ENCODE measurements at places on chromosomes 13 and 19.

GRCh38 chr13:103395139-103395538, 328.9 kb upstream of the SLC10A2 start:
- DNase-seq, result no peak

DNA sequence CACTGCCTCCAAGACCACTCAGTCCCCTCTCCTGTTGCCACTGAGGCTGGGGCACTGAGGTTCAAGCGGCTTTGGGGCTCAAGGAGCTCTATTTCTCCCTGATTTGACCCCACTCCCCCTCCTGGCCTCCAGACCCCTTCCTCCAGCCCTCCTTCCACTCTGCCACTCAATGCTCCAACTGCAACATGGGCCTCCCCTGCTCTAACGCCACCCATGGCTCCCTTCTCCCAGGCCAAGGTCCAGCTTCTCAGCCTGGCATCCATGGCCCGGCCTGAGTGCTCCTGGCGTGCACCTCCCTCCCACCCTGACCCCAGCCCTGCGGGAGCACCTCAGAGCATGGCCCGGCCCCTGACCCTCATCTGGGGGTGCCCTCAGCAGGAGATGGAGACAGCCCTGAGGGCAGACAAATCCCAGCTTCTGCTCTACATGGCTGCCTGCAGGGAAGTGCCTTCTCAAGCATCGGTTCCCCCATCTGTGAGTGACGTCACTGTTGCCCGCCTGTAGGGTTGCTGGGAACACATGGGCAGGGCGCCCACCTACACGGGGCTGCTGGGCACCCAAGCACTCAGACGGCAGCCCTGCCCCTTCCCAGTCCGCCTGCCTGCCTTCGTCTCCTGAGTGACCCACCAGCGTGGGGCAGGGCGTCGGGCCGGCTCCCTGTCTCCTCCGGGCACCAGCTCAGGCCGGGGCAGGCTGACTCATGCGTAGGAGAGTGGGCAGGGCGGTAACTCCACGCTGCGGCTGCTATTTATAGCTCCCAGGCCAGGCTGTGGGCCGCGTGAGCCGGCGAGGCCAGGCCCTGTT, 1.6 kb upstream of the DIRAS1 start:
- no peak for DNase-seq

DNA sequence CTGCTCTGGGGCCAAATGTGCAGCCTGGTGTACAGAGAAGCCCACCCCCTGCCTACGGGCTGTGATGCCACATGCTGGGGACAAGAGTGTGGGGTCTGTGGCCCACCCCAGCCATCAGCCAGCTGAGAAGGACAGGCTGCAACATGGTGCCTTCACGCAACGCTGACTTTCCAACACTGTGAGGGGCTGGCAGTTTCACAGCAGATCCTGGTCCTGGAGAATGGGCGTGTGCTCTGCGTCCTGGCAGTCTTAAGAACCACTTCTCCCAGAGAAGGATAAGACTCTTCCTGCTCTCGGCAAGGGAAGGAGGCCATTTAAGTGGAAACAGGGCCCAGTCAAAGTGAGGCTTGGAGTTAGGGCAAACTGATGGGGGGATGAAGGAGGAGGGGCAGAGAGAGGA, 4.6 kb downstream of the LRRC4B start:
- no peak for DNase-seq

- DNase-seq, result no peak
These were observed 21.1 kb upstream of the PLEKHF1 start for GRCh38 chr19:29644210-29644609.

DNA sequence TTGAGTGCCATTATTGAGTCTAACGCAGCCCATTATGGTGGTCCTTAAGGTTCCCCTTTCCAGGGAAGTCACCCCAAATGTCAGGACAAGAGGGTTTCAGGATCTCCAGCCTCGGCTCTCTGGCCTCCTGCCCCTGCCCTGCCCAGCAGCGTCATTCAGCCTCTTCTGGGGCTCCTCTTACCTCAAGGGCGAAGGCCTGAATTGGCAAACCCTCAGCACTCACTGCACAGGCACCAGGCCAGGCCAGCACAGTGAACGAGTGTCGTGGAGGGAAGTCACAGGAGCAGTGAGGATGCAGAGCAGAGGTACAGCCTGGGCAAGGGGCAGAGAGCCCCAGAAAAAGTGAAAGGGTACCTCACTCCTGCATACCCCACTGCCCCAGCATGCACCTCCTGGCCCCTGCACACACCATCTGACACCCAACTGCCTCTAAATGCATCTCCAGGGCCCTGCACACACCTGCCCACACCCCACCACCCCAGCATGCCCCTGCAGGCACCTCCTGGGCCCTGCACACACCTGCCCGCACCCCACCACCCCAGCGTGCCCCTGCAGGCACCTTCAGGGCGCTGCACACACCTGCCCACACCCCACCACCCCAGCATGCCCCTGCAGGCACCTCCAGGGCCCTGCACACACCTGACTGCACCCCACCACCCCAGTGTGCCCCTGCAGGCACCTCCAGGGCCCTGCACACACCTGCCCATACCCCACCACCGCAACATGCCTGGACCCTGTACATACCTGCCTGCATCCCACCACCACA, 19.8 kb downstream of the SLC25A42 start:
- DNase-seq, result no peak

DNA sequence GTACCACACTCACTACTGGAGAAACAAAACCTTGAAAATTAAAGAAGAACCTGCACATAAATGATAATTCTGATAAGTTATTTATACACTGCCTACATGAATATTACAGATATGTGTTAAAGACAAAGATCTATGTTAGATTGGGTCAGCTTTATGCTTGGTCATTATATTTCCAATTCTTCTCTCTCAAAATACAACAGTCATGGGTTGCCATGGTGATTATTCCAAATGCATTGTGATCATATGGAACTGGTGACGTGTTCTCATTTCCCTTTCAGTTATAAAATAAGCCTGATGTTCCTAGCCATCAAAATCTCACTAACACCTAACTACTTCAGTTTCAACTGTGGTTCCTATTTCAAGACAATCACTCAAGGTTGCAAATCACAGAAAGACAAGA, 1416.4 kb downstream of the UQCRFS1 start:
- no peak for DNase-seq

GRCh38 chr13:35988648-35989081, 142.5 kb downstream of the DCLK1 start:
- no peak for DNase-seq

DNA sequence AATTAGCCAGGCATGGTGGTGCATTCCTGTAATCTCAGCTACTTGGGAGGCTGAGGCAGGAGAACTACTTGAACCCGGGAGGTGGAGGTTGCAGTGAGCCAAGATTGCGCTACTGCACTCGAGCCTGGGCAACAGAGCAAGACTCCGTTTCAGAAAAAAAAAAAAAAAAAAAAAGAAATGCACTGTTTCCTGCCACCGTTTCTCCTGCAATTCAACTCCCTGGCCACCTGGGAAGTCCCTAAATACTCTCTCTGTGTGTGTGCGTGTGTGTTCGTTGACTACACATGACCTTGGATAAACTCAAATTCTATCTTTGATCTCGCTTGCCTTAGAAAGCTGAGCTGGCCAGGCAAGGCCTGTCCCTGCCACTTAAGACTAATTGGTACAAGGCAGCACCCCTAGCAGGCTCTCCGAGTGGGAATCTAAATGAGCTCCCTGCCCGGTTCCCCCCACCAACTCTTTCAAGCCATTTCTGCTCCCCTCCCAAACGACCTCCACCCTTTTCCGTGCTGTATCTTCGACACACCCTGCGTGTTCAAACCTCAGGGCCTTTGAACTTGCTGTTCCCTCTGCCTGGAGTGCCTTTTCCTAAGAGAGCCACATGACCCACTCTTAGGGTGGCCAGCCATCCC, 5.2 kb upstream of the BCAT2 start:
- no peak for DNase-seq

GRCh38 chr13:20161275-20161950, 561 bp upstream of the GJA3 start:
- DNase-seq, result no peak

GRCh38 chr19:53580871-53581835, 43.2 kb downstream of the ZNF331 start:
- DNase-seq, result no peak

- no peak for DNase-seq
These were observed 2.5 kb downstream of the FOXA3 start for GRCh38 chr19:45866400-45867176.

- no peak for DNase-seq
These were observed 20.3 kb downstream of the ACTN4 start for GRCh38 chr19:38667661-38668171.

GRCh38 chr13:90485436-90485835, 862.1 kb upstream of the MIR17HG start:
- no peak for DNase-seq

GRCh38 chr13:77916488-77916887, 2.1 kb downstream of the EDNRB start:
- no peak for DNase-seq

GRCh38 chr19:40381321-40381720, 8.7 kb downstream of the HIPK4 start:
- DNase-seq, result no peak

DNA sequence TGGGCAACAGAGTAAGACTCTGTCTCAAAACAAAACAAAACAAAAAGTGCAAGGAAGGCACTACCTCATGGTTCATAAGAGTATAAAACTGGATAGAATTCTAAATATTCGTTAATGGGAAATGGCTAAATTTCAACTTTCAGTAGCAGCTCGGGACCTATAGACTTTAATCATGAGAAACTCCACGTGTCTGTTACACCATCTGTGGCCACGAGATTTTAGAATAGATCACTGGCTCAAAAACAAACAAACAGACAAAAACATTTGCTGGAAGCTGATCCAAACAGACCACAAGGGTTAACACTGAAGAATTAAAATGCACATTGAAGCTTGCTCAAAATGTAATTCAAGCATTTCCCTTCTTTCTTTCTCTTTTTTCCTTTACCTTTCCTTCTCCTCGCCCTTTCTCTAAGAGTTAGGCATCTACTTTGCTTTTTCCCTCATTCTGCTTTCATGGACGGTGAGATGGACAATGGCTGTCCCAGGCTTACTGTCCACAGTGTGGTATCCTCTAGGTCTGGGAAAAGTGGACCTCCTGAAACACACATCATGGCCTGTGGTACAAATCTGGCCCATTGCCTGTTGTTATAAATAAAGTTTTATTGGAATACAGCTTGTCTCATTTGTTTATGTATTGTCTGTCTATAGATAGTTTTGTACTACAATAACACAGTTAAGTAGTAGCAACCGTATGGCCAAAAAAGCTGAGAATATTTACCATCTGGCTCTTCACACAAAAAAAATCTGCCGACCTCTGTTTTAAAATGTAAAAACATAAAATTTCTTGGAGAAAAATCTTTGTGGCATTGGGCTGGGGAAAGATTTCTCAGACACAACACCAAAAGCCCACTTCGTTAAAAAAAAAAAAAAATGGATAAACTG, 10.3 kb downstream of the ELAVL1 start:
- no peak for DNase-seq

DNA sequence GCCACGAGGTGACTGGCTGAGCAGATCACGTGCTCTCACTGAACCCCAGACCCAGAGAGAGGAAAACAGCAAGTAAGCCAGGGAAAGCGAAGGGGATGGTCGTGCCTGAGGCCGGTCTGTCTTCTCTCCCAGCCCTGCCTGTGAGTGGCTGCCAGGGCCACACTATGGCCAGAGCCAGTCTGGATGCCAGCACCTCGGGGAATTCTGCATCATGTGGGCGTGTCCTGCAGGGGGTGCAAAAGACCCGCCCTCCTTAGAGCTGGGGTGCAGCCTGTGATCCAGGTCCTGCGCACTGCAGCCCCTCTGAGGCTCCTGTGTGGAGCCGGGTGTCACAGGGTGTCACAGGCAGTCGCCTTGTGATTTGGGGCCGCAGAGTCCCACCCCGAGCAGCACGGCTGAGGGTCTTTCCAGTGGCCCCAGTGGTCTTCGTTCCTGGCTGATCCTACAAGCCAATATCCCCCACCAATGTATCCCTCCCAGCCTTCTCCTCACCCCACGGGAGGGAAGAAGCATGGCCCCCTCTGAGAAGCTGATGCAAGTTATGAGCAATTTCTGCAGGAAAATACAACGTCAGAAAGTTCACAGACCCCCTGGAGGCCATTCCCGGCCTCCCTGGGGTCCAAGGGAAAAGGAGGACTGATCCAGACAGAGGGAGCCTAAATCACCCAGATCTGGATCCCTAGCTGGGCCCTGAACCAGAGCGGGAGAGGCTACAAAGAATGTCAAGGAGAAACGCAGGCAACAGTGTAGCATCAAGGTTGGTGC, 7.7 kb downstream of the PPP1R12C start:
- DNase-seq, result no peak

DNA sequence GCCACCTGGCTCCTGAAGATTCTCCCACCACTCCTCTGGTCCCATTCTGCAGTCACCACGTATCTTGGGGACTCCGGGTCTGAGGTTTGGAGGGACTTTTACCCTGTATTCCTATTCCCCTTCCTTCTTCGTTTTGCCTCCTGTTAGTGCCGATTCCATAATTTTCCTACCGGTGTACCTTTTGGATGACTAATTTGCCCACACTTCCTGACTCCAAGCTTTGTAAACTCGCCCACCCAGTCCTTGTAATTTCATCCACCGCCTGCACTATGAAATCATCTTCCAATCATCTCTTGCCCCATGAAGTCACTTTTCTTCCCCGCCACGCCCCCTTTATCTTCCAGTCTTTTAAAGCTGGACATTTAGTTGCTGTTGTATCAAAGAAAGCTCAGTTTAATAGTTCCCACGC, 572 bp downstream of the UCHL3 start:
- no peak for DNase-seq

DNA sequence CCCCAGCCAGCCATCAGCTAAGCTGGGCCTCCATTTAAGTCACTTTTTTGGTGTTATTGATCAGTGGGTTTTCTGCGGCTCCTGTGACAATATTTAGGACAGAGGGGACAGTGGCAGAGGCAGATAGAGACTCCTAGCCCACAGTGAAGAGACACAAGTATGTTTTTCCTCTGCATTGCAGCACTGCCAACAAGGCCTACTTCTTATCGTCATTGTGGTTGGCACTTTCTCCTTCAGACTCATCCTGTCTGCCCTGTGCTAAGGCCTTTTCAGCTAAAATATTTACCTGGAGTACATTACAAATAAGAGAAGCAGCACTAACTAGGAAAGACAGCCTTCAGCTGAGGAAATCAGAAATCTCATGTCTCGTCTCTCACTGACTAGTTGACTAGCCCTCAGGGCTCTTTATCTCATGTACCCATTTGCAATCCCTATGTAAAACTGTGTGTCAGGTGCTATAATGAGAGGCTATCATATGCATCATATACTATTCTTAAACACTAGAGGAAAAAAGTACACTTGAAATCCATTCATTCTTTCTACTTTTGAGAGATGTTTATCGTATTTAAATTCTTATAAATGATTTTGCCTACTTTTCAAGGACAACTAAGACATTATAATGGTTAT, 62.2 kb downstream of the ZAR1L start:
- DNase-seq, result no peak

DNA sequence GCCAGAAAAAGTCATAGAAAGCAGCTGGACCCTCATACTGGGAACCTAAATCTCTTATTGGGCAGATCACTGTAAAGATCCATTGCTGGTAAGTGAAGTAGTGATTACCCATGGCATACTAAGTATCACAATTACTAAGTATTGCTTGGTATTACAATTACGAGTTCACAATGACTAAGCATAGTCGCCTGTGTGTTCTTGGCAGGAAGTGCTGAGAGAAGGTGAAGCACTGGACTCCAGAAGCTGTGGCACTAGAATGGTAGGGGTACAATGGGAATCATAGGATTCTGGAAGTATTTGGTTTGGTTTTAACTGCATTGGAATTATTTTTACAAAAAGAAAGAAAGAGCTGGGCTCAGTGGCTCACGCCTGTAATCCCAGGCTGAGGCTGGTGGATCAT, 20.3 kb downstream of the LGALS16 start:
- no peak for DNase-seq

GRCh38 chr13:88958821-88959220, 1287.7 kb downstream of the SLITRK5 start:
- no peak for DNase-seq

GRCh38 chr13:50421473-50422130, 406.4 kb downstream of the KCNRG start:
- no peak for DNase-seq
